ENCODE measurements at places on chromosomes 5 and 9.

DNA sequence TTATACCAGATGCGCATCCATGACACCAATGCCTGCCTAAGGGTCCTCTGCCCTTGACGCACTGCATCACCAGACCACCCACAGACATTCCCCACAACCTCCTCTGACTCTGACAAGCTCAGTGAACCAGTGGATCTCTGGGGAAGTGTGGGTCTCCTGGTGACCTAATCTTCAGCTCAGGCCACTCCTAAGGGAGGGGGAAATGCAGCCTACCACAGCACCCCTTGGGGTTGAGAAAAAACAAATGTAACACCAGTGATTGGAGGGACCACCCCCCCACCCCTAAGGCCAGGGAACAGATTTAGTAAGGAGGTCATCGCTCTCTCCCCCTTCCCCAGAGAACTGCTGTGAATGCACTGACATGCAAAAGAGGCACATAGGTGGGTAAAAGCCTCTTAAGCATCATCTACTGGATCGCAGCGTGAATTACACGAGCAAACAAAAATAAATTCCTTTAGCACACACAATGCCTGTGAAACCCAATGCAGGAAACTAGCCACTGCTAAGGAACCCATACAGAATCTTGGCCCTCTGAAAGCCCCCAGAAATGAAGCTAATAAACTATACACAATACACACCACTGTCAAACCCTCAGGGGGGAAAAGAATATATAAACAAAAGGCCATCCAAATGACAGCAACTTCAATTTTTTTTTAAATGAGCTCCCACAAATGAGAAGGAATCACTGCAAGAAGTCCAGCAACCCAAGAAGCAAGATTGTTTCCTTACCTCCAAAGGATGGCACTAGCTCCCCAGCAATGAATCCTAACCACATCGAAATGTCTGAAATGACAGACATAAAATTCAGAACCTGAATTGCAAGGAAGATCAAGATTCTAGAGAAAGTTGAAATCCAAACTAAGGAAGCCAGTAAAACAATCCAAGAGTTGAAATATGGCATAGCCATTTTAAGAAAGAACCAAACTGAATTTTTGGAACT, 513.7 kb upstream of the PTGER4 start:
- DNase-seq, result peak; percentile 13

- no peak for DNase-seq
These were observed 281.3 kb downstream of the ARHGAP26 start for GRCh38 chr5:143051244-143052058.

DNA sequence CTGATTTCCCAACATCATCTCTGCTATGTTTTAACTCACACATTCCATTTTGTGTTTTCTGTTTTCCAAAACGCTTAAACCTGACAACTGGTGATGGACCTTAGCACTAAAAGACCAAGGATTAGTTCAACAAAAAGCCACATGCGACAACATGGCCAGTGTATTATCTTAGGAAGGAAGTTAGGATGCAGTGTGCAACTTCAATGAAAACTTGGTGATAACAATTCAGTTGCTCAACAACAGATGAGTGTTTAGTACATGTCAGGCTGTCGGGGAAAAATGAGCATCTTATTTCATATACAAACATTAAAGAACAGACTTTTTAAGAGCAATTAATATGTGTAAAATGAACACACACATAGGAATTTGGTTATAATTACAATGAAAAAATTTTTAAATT, 780.0 kb downstream of the SEMA5A start:
- DNase-seq, result no peak

GRCh38 chr5:149215478-149216090, 56.1 kb upstream of the AFAP1L1 start:
- no peak for DNase-seq
